ENCODE measurements at places on chromosomes 5 and 9.

DNA sequence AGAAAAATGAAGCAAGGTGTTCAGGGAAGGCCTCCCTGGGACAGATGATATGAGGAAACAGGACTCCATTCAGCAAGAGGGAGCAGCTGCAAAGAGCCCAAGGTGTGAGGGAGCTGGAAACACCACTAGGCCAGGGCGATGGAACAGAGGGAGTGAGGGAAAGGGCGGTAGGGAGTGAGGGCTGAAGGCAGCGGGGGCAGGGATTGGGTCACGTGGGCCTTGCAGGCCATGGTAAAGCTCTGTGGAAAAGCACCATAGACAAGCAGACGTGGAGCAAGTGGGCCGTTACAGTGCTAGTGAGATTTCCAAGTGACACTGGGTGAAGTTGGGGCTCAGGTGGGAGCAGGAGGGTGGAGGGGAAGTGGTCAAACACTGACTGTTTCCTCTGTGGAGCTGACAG is 10.8 kb upstream of the PRRC1 start:
- DNase-seq: no peak

DNA sequence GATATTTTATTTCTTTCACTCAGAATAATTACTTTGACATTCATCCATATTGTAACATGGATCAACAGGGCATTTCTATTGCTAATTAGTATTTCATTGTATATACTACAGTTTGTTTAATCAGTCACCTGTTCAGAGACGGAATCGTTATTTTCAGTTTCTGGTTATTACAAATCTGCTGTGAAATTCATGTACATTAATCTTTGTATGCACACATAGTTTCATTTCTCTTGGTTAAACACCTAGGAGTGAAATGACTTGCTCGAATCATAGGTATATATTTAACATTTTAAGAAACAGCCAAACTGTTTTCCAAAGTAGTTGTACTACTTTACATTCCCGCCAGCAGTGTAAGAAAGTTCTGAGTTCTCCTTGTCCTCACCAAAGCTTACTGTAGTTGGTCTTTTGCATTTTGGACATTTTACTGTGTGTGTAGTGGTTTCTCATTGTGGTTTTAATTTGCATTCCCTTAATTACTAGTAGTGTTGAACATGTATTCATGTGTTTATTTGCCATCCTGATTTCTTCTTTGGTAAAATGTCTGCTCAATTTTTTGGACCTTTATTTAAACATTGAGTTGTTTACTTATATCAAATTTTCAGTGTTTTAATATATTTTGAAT is 198.2 kb downstream of the SAXO1 start:
- DNase-seq: no peak

DNA sequence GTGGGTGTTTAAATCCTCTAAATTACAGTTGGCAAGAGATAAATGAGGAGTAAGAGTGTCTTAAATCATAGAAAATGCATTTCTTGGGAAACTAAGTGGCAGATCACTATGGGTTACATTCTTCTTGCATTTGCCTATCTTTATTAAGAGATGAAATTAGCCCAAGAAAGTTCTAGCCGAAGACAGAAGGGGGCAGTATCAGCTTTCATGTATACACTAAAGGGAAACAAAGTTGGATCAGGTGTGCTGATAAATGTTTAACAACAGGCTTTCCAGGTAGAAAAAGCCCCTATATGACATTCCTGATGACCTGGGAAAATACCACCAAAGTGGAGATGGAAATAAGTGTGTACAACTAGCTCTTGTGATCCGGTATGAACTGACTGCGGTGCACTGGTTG is 81.9 kb upstream of the TLR4 start:
- no peak for DNase-seq

- no peak for DNase-seq
Measured at GRCh38 chr9:134436911-134437310, 110.7 kb downstream of the RXRA start.

GRCh38 chr9:88143957-88144625 is 5.8 kb upstream of the SPATA31C2 start:
- DNase-seq: no peak

DNA sequence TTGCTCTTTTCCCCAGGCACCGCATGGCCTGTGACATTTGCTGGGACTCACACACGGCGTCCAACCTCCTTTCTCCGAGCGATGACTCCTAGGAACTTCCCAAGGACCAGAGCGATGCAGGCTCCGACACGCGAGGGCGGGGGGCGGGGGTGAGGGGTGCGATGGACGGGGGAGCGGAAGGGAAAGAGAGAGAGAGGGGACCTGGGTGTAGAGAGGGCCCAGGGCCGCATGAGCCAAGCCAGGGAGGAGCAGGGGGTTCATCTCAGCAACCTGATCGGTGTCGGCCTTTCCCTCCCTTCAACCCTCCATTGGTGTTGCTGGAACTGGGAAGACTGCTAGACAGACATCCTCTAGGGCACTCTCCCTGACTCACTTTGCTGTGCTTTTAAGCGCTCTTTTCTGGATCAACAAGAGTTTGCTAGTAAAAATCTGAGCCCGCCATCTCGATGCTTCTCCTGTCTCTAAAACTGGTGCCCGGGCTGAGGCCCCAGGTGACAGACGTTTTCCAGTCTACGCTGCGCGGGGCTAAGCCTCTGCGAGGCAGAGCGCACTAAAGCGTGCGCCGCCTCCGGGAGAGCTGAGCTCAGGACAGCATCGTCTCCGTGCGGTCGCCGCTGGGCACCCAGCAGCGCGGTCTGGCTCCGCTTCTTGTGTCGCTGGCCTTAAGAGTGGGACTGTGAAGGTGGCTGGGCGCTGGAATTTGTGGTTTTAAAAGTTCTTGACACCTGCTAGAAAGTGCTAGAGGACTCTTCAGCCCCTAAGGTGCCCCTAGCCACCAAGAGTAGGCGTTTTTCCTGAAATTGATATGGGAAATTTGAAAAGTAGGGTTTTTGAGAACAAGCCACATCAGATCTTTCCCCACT is 1.0 kb upstream of the TSLP start:
- DNase-seq: no peak

GRCh38 chr9:81071108-81071507 is 618.2 kb downstream of the TLE1 start:
- DNase-seq: no peak

DNA sequence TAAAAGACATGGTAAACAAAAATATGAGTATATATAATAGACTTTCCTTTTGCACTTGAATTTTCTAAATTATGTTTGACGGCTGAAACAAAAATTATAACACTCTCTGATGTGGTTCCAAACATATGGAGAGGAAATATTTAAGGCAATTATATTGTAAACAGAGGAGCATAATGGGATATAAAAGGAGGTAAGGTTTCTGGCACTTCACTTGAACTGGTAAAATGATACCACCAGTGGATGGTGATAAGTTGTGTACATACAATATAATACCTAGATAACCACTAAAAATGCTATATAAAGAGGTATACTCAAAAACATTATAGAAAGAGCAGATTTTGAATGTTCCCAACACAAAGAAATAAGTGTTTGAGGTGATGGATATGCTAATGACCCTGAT is 192.9 kb upstream of the RAD23B start:
- DNase-seq: no peak

DNA sequence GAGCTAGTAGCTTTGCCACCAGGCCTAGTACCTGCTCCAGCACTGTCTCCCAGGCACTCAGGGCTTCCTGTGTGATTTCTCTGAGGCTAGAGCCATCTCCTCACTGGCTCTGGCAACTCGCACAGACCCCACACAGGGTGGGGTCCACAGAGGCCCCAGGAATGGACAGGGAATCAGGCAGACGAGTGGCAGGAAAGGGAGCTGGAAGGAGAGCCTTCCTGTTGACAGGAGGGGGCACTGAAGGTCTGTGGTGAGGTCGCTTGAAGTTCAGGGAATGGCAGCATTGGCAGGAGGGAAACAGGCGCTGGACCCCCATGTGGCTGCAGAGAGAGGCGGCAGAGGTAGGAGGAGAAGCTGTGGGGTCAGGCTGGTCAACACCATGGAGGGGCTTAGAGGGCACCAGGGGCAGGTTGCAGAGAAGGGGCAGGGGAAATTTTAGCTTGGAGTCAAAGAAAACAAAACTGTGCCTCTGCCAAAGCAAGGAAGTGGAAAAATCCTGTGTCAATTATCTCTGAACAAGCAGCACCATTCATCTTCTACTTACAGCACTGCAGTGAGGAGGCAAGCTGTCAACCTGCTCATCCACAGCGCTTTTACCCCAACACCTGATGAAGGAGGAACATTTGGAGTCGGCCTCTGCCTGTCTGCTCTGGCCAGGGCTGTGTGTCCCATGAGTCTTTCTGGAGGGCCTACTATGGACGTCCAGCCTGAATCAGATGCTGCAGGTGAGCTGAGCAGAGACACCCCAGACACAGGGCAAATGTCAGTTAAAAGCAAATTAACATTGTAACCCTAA is 270.2 kb downstream of the FSTL4 start:
- DNase-seq: no peak

GRCh38 chr5:10987925-10988504 is 227.0 kb upstream of the DAP start:
- DNase-seq: peak; percentile 52

All from CD4-positive, alpha-beta T cell treated with Interleukin-21 for 1 hour (primary cell).